A549 treated with Mapracorat at 1 μM for 4 hours (cell line): ENCODE measurements at places on chromosomes 3 and 15. TPM values are rescaled to one million over a fixed set of nuclear protein-coding genes. Genes with fewer than 3 reads are reported as not detected.

Gene CTXND1
- not detected in 5 replicates for total RNA-seq

Gene ISG20
- total RNA-seq, result 32.2 to 42.8 TPM (median 42.0 TPM) in 5 replicates

Gene TRH
- not detected in 5 replicates for total RNA-seq

Gene C3orf85
- not detected in 5 replicates for total RNA-seq

Gene RBP2
- not detected in 5 replicates for total RNA-seq

Gene SLC2A2
- not detected in 5 replicates for total RNA-seq

Gene ZNF774
- total RNA-seq, result 1.0 to 1.5 TPM (median 1.2 TPM) in 5 replicates

Gene ELP6
- 25.3 to 29.2 TPM (median 28.5 TPM) in 5 replicates for total RNA-seq

Gene VIPR1
- total RNA-seq, result 0.83 to 1.3 TPM (median 1.2 TPM) in 5 replicates

Gene GXYLT2
- total RNA-seq, result 1.1 to 1.4 TPM (median 1.4 TPM) in 5 replicates

Gene GP5
- 0.04 TPM in 1 of 5 replicates, not detected in the others for total RNA-seq

Gene DISP2
- total RNA-seq, result 0.64 to 2.6 TPM (median 1.0 TPM) in 5 replicates

Gene GRK7
- total RNA-seq, result not detected in 5 replicates

Gene MYH15
- total RNA-seq, result 0.10 to 0.25 TPM (median 0.19 TPM) in 5 replicates

Gene MYEF2
- total RNA-seq, result 14.1 to 19.7 TPM (median 18.1 TPM) in 5 replicates

Gene KBTBD13
- total RNA-seq, result not detected in 5 replicates

Gene NDN
- 0.08 to 0.13 TPM in 2 of 5 replicates, not detected in the others for total RNA-seq

Gene PLAAT1
- 0.17 TPM in 1 of 5 replicates, not detected in the others for total RNA-seq

Gene CYP11A1
- total RNA-seq, result not detected in 5 replicates

Gene DUOX2
- 0.02 to 0.06 TPM (median 0.03 TPM) in 4 of 5 replicates, not detected in the other for total RNA-seq

Gene EPHB3
- 0.24 to 0.46 TPM (median 0.29 TPM) in 5 replicates for total RNA-seq

Gene MUC20
- total RNA-seq, result 0.38 to 1.3 TPM (median 0.54 TPM) in 5 replicates

Gene PLA2G4E
- not detected in 5 replicates for total RNA-seq

Gene IQCF6
- not detected in 5 replicates for total RNA-seq

Gene CDHR4
- 0.10 to 0.64 TPM (median 0.22 TPM) in 5 replicates for total RNA-seq

Gene DAZL
- not detected in 5 replicates for total RNA-seq

Gene DPPA2
- total RNA-seq, result not detected in 5 replicates

Gene ITPKA
- total RNA-seq, result 3.6 to 6.7 TPM (median 5.2 TPM) in 5 replicates

Gene CTXN2
- not detected in 5 replicates for total RNA-seq

Gene ZBTB20
- 0.75 to 1.8 TPM (median 1.6 TPM) in 5 replicates for total RNA-seq

Gene SLC30A4
- 1.4 to 2.0 TPM (median 1.8 TPM) in 5 replicates for total RNA-seq

Gene CKMT1A
- total RNA-seq, result 2.0 to 3.5 TPM (median 2.7 TPM) in 5 replicates

Gene HHATL
- not detected in 5 replicates for total RNA-seq

Gene ARHGAP31
- 0.74 to 1.5 TPM (median 1.00 TPM) in 5 replicates for total RNA-seq

Gene HIGD2B
- not detected in 5 replicates for total RNA-seq

Gene GOLGA8T
- 0.80 to 2.0 TPM (median 1.6 TPM) in 5 replicates for total RNA-seq

Gene TIGIT
- total RNA-seq, result not detected in 5 replicates

Gene SMCO1
- not detected in 5 replicates for total RNA-seq

Gene PTH1R
- total RNA-seq, result 1.1 to 1.8 TPM (median 1.4 TPM) in 5 replicates

Gene UMPS
- 47.6 to 57.3 TPM (median 48.5 TPM) in 5 replicates for total RNA-seq

Gene GRAMD2A
- 0.09 to 0.13 TPM (median 0.12 TPM) in 4 of 5 replicates, not detected in the other for total RNA-seq

Gene FANCD2OS
- not detected in 5 replicates for total RNA-seq

Gene ADGRG7
- total RNA-seq, result not detected in 5 replicates

Gene FAM81A
- 9.5 to 15.5 TPM (median 11.5 TPM) in 5 replicates for total RNA-seq

Gene ATP8B4
- 0.57 to 1.7 TPM (median 0.90 TPM) in 5 replicates for total RNA-seq

Gene C2CD4B
- total RNA-seq, result 0.14 to 0.41 TPM (median 0.19 TPM) in 5 replicates

Gene CP
- total RNA-seq, result 4.5 to 7.7 TPM (median 5.5 TPM) in 5 replicates

Gene MED12L
- 0.23 to 1.1 TPM (median 0.49 TPM) in 5 replicates for total RNA-seq

Gene SEMA6D
- total RNA-seq, result not detected in 5 replicates

Gene LPP
- 6.6 to 12.5 TPM (median 9.4 TPM) in 5 replicates for total RNA-seq

Gene SPTSSB
- not detected in 5 replicates for total RNA-seq
